HCT116 (cell line): ENCODE measurements at places on chromosomes 11 and 22.

GRCh38 chr11:45089251-45089650, 57.2 kb upstream of the PRDM11 start:
- no peak for DNase-seq

GRCh38 chr11:121451178-121451985, 732 bp upstream of the SORL1 start:
- no peak for DNase-seq

GRCh38 chr22:27795053-27795452, 6.5 kb downstream of the MN1 start:
- no peak for DNase-seq

DNA sequence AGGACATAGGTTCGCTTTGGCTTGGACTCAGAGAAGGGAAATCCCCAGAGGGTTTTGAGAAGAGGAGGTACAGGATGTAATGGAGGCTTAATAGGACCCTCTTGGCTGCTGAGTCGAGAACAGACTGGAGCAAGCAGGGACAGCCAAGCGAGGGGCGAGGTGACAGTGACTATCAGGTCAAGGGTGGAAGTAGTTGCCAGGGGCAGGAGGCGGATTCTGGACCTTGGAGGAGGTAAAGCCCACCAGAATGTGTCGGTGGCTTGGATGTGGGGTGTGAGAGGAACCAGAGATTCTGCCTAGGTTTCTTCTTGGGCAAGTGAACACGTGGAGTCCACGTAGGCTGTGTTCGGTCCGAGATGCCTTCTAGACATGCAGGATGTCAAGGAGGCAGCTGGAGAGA, 4.4 kb downstream of the TRMT112 start:
- no peak for DNase-seq

DNA sequence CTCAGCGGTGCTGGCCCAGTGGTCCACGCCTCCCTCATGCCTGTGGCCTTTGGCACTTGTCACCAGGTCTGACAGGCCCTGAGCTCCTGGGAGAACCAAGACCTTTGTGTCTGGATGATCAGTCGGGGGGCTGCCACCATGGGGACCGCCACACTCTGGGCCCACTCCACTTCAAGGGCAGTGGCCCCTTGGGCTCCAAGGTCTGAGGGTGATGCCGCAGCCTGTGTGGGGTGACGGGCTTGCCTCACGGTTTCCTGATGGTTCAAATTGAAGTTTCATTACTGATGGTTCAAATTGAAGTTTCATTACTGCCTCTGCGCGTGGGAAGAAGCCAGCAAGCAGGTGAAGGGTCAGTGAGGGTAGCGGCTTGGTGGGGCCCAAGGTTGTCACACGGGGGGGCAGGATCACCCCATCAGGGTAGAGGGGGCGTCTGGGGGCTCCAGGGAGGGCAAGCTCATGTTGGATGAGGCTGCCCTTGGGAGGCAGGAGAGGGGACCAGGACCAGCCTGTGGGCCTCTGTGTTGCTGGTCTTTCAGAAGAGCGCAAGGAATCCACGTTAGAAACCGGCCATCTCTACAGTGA, 27.5 kb downstream of the TRMU start:
- no peak for DNase-seq
